ENCODE measurements at places on chromosomes 5 and 9.

- no peak for DNase-seq
Measured at GRCh38 chr9:34647651-34648050, 1.2 kb downstream of the GALT start.

- peak; percentile 26 for DNase-seq
Measured at GRCh38 chr9:13568841-13569601, 289.5 kb upstream of the MPDZ start.

DNA sequence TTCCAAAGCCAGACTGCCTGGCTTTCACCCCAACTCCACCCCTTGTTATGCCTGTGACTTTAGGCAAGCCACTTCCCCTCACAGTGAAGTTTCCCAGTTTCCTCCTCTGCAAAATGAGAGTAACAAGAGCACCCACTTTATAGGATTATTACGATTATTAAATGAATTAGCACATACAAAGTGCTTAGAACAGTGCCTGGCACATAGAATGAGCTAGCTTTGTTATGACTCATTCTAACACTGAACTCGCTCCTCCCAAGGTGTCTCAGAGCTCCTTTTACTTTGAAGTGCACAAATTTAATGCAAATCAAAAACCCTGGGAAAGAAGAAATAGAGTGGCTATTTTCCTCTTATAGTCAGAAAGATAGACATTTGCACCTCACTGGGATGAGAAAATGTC lies 34.3 kb downstream of the DNAH5 start:
- DNase-seq, result no peak

DNA sequence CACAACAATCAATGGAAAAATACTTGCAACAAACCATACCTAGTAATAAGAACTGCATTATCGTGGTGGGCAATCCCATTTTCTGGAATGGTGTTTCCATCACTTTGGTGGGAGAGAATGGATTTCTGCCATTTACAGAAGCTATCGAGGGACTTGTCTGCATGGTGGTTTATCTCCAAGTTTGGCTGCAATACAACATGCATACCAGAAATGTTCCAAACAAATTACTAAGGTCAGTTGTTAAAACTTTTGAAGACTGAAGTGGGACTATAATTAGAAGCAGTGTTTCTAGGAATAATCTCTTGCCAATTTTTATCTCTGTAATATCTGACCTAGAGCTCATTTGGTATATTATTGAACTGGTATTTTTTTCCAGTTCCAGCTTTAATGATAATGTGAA lies 30.3 kb downstream of the ADAMTS6 start:
- DNase-seq, result no peak

DNA sequence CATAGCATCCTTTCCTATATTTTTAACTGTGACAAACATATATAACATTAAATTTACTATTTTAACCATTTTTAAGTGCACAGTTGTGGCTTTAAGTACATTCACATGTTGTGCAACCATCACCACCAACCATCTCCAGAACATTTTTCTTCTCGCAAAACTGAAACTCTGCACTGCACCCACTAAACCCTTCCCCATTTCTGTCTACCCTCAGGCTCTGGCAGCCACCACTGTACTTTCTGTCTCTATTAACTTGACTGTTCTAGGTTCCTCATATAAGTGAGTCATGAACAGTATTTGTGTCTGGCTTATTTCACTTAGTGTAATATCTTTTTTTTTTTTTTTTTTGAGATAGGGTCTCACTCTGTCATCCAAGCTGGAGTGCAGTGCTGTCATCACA lies 25.5 kb downstream of the KCNMB1 start:
- DNase-seq, result no peak
